ENCODE measurements at places on chromosomes 7 and 10. TPM values are rescaled to one million over a fixed set of nuclear protein-coding genes. Genes with fewer than 3 reads are reported as not detected.

The POLR2J2 gene
- 1.7 TPM for polyA plus RNA-seq

The SFTPA1 gene
- polyA plus RNA-seq = not detected

The LOXL4 gene
- 1.9 TPM for polyA plus RNA-seq

The VWDE gene
- 0.10 TPM for polyA plus RNA-seq

The MMD2 gene
- polyA plus RNA-seq = not detected

DNA sequence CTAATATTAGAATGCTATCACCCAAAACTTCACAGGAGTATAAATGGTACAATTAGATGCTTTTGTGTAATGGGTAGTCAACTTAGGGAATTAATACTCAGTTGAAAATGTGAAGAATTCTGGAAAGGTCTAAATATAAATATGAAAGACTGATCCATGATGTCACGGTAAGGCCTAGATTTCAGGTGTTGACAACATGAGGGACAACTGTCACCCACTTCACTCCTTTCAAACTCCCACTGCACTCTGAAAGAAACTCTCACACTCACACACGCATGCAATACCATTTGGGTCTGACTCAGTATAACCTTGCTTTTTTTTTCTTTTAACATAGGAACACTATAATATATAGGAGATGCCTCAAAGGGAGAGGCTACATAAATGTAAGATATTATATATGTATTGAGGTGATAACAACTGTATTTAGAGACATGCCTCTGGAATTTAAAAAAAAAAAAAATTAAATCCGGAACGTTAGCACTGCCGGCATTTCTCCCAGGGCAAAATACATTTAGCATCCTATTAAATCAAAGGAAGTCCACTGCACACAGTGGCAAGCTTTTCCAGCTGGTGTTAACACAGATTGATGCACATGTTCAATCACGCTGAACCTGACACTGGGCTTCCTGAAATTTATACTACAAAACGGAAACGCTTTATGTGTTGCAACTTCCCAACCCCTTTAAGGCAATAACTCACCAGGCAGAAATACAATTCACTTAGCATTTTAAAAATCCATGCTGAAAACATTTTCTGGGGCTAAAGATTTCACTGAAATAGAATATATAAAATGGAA, 74.9 kb downstream of the RSU1 start:
- peak; percentile 88 for DNase-seq
